Spinal cord (tissue), 10 donors: ENCODE measurements at places on chromosomes 2 and 18. TPM values are rescaled to one million over a fixed set of nuclear protein-coding genes. Genes with fewer than 3 reads are reported as not detected.

Gene ITGAV
- polyA plus RNA-seq = 42.8 TPM

Gene RIT2
- 26.4 TPM for polyA plus RNA-seq

Gene NCL
- 694 TPM for polyA plus RNA-seq

Gene FAM228A
- 2.8 TPM for polyA plus RNA-seq

Gene KLHL30
- polyA plus RNA-seq = 0.13 TPM

Gene ATG9A
- polyA plus RNA-seq = 59.8 TPM

Gene GPBAR1
- polyA plus RNA-seq = 0.36 TPM

Gene FABP1
- polyA plus RNA-seq = 0.80 TPM

Gene KIF3C
- polyA plus RNA-seq = 132 TPM

Gene DNAJC5G
- 1.7 TPM for polyA plus RNA-seq

Gene PDCD1
- not detected for polyA plus RNA-seq

Gene SERPINB3
- not detected for polyA plus RNA-seq

Gene ZEB2
- polyA plus RNA-seq = 208 TPM

Gene AKAIN1
- polyA plus RNA-seq = 2.8 TPM

Gene ANKRD62
- 0.14 TPM for polyA plus RNA-seq

Gene PER2
- 9.5 TPM for polyA plus RNA-seq

Gene PLEKHA3
- polyA plus RNA-seq = 34.3 TPM

Gene VAMP5
- 27.1 TPM for polyA plus RNA-seq

Gene USP34
- 137 TPM for polyA plus RNA-seq

Gene MEP1B
- polyA plus RNA-seq = 0.14 TPM

Gene KIF1A
- 519 TPM for polyA plus RNA-seq

Gene DES
- polyA plus RNA-seq = 3.5 TPM

Gene RASGRP3
- polyA plus RNA-seq = 15.7 TPM

Gene ARHGAP25
- 4.3 TPM for polyA plus RNA-seq

Gene NEUROD1
- 5.4 TPM for polyA plus RNA-seq

Gene MAB21L4
- polyA plus RNA-seq = not detected

Gene HRH4
- 0.18 TPM for polyA plus RNA-seq

Gene KCNG3
- 0.27 TPM for polyA plus RNA-seq

Gene C1D
- 42.1 TPM for polyA plus RNA-seq

Gene HJURP
- polyA plus RNA-seq = 11.0 TPM

Gene TRAK2
- polyA plus RNA-seq = 30.8 TPM

Gene POTEJ
- polyA plus RNA-seq = not detected

Gene TMEM169
- 19.1 TPM for polyA plus RNA-seq

Gene REG1A
- polyA plus RNA-seq = not detected

Gene SCYGR4
- 0.57 TPM for polyA plus RNA-seq

Gene ZNF804A
- polyA plus RNA-seq = 10.9 TPM

Gene MARCHF7
- 96.7 TPM for polyA plus RNA-seq

Gene B3GNT7
- 13.1 TPM for polyA plus RNA-seq

Gene MARCHF4
- 38.0 TPM for polyA plus RNA-seq

Gene TMEM185B
- 15.4 TPM for polyA plus RNA-seq
